Amygdala (tissue), 56 donors: ENCODE measurements at places on chromosomes 12 and 14.

GRCh38 chr12:79121486-79121885, 256.9 kb downstream of the SYT1 start:
- DNase-seq, result no peak

GRCh38 chr12:100824476-100824875, 29.9 kb downstream of the ANO4 start:
- DNase-seq, result no peak

DNA sequence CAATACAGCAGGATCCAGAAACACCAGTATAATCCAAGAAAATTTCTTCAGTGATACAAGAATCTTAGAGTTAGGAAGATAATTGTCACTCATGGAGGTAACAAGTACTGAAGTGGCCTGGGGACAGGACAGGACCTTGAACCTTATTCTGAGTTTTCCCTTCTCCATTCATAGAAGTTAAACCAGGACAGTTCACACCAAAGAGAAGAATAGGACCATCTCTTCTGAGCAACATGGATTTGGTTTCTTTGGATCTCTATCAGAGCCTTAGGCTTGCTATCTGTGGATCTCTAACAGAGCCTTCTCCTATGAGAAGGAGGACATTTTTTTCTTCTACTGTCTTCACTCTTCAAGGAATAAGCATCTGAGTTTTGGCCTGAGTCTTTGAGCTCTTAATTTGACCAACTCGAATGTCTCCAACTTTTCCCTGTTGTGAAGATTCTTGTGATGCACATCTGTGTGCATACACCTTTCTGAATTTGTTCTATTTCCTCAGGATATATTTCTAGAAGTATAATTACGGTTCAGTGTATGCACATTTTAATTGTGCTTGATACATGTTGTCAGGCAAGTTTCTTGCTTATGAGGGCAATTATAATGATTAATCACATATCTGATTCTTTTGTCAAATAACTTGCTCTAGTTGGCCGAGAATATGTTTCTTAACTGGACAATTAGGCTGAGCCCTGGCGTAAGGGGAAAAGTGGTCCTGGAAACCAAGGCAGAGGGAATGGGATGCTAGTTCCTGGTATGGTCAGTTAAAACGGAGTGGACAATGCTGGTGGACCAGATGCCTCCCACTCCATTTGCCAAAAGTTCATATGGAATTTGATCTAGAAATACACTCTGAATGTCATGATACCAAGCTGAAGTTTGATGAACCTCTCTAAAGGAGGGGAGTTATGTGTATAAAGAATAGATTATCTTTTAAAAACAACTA, 6.6 kb downstream of the KRT6A start:
- no peak for DNase-seq

DNA sequence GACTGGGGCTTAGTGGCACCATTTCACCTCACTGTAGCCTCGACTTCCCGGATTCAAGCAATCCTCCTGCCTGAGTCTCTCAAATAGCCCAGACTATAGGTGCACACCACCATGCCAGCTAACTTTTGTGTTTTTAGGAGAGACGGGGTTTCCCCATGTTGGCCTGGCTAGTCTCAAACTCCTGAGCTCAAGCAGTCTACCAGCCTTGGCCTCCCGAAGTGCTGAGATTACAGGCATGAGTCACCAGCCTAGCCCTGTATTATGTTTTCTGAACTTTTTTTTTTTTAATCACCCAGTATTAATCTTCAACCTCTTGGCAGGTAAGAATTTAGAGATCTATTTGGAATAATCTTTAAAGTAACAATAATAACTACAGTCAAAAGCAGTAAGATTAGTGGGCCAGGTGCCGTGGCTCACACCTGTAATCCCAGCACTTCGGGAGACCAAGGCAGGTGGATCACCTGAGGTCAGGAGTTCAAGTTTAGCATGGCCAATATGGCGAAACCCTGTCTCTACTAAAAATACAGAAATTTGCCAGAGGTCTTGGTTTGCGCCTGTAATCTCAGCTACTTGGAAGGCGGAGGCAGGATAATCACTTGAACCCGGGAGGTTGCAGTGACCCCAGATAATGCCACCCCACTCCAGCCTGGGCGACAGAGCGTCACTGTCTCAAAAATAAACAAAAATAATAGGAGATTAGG, 8.6 kb downstream of the NANOG start:
- DNase-seq, result no peak
